Astrocyte of the cerebellum (primary cell): ENCODE measurements at places on chromosomes 1 and 21.

GRCh38 chr21:16841975-16842695 is 670.7 kb upstream of the CXADR start:
- no peak for DNase-seq

GRCh38 chr1:114034567-114035303 is 55.5 kb downstream of the OLFML3 start:
- DNase-seq: no peak

DNA sequence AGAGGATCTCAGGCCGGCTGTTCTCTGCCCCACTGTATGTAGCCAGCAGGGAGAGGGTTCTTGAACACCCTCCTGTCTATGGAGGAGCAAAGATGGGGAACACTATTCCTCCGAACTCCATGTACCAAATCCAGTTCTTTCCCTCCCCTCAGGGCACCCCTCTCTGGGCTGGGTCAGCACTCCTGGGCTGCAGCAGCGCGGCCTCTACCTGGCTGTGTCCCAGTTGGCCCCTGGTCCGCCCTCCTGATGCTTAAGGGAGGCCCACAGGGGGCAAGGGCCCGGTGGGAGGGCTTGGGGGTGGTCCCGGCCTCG is 471 bp upstream of the ADPRS start:
- no peak for DNase-seq

- DNase-seq: no peak
Measured at GRCh38 chr1:87872189-87872588, 543.5 kb downstream of the LMO4 start.

- peak; percentile 83 for DNase-seq
Measured at GRCh38 chr1:30756545-30757351, 826 bp downstream of the LAPTM5 start.

- no peak for DNase-seq
Measured at GRCh38 chr1:227299688-227300087, 18.6 kb downstream of the CDC42BPA start.

DNA sequence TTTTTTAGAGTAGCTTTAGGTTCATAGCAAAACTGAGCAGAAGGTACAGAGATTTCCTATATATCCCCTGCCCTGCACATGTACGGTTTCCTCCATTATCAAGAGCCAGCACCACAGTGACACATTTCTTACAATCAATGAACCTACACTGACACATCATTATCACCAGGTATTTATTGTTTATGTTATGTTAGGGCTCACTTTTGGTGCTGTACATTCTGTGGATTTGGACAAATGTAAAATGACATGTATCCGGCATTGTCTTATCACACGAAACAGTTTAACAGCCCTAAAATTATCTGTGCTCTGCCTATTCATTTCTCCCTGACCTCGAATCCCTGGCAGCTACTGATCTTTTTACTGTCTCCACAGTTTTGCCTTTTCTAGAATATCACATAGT is 93.7 kb upstream of the DPH5 start:
- DNase-seq: no peak

- DNase-seq: peak; percentile 96
Measured at GRCh38 chr21:35138665-35139381, 89.7 kb upstream of the RUNX1 start.

DNA sequence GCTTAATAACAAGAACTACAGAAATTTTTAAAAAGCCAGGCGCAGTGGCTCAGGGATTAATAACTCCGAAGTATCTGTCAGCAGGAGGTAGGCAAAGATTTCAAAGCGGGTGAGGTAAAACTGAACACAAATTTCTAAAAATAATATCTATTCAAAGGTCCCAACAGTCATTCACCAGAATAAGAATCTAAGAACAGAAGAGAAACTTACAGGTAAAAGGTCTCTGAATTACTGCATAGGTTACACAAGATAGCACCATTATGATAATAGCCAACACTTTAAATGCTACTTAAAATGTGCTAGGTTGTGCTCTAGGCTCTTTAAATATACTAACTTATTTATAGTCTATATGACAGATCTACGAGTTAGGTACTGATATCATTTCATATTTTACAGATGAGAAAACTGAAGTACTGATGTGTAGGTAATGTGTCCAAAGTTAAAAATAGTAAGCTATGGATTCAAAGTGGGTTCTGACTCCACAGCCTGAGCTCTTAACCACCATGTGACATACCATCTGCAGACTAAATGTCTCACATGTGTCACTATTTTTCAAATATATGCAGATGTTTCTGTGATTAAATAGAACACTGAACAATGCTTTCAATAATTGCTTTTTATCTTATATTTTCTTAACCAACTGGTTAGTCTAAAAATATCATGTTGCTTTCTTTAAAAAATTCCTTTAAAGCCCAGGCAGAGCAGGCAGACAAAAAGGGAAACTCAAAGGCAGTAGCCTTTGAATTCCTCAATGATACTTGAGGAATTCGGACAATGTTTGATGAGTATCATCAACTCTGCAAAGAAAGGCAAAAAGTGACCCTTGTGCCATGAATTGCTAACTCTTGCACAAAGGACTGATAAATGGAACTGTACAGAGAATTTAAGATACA is 80.5 kb upstream of the TTC39A start:
- no peak for DNase-seq

DNA sequence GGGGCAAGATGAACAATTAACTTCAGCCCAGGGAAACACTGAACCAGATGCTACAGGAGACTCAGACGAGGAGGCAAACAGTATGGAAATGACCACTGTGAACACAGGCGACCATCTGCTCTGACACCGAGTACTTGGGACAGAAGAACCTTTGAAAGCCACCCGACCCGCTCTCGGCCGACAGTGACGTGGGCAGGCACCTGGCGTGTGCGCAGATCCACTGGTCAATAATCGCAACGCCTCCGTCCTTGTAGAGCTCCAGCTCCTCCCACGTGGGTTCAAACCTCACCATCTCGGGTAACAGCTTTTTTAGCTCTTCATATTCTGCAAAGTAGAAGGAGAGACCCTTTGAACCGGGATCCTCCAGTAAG is 20.3 kb downstream of the POFUT2 start:
- no peak for DNase-seq

- DNase-seq: no peak
Measured at GRCh38 chr1:112358798-112359408, 37.1 kb upstream of the CTTNBP2NL start.

DNA sequence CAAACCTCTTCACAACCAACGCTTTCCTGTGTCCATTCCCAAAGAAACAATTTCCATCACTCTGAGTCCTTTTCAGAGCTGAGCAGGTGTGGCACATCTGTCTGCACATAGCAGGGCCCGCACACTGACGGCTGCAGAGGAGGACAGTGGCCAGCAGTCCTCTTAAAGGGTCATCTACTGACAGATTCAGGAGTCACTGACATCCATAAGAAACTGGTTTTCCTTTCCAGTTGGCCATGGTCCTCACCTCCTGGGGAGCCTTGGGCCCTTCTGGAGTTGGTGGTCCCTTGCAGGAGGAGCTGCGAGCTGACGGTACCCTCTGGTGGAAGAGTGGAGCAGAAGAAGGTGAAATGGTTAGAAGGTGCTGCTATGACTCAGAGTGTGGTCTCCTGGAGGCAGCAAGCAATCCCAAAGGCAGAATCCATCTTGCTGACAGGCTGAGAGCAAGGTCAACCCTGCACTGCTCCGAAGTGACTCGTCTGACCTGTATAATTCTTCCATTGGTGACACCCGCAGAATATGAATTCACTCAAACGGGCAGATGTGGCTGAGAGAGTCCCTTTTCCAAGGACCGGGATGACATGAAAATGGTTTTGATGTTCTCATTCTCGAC is 278.5 kb upstream of the C1orf174 start:
- DNase-seq: no peak

GRCh38 chr21:43790010-43790524 is 690 bp downstream of the RRP1 start:
- DNase-seq: no peak

DNA sequence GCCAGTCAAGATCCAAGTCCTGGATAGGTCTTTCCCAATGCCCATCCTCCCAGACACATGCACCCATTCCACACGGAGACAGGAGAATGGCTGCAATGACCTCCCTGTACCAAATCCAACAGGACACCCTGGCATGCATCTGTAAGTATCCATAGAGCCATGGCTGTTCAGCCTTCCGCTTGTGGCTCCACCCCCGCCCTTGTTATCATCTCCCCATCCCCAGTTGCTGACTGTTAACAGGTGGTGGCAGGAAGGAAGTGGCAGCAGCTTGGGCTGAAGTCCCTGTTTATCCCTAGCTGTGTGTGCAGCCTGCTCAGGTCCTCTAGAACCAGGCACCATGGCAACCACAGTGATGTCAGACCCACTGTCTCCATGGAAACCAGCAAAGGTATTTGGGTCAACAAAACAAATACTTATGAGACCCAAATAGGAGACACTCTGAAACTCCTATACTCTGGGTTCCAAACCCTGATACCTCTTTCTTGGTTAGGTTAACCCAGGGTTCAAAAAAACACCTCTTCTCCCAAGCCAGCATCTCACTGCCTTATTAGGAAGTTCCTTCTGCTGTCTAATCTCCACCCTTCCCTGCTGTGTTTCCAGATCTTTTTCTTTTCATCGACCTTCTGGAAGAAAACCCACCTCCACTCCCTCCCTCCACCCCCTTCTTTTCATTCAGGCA is 721 bp downstream of the PBXIP1 start:
- DNase-seq: no peak

DNA sequence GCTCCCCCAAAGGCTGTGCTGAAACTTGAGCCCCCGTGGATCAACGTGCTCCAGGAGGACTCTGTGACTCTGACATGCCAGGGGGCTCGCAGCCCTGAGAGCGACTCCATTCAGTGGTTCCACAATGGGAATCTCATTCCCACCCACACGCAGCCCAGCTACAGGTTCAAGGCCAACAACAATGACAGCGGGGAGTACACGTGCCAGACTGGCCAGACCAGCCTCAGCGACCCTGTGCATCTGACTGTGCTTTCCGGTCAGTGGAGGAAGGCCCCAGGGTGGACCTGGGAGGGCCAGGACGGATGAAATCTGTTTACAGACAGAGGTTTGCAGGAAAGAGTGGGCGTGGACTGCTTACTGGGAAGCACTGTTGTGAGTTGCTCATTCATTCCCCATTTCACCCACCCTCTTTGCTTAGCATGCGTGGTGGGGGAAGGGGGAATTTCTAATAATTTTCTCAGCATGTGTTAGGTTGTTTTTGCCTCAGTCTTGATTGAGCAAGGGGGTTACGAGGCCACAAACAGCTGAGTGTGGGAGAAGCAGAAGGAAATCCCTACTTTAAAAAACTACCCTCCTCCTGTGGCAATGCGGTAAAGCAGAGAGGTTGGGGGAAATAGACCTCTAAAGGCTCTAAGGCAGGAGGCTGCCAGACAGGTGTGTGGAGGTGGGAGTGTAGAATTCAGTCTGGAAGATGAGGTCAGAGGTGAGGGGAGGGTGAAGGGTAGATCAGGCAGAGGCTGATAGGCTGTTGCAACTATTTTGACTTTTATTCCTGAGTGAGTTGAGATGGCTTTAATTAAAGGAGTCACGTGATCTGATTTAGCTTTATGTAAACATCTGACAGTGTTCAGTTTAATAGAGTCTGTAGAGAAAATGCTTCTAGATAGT is 1.3 kb downstream of the FCGR2A start:
- DNase-seq: no peak

GRCh38 chr1:31243501-31244286 is 4.0 kb upstream of the NKAIN1 start:
- no peak for DNase-seq

DNA sequence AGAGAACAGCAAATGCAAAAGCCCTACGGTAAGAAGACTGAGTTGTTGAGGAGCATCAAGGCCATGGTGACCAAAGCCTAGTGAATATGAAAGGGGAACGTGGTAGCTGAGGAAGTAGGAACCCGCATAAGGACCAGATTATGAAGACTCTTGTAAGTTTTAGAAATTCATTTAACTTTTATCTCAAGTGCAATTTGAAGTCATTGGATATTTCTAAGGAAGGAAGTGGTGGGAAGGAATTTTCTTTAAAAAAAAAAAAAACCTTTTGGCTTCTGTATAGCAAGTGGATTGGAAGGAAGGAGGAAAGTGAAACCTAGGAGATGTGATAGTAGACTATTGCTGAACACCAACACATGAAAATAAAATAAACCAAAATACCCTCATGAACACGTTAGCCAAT is 119.0 kb downstream of the TNFSF18 start:
- no peak for DNase-seq

DNA sequence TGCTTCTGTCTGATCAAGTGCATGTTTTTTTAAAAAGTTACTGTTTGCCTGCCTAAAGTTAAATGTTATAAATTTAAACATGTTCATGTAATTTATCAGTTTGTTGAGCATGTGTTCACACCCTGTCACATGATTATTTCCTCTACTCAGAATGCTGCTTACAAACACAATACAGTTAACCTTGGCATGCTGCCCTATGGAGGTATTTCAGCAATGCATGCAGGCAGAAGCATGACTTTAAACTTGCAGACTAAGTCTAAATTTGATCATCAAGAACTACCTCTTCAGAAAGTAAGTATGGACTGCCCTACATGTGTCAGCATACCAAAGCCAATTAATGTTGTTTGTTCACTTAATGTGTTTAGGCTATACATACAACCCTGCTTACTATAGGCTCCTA is 161.6 kb downstream of the LRRC40 start:
- peak; percentile 60 for DNase-seq

DNA sequence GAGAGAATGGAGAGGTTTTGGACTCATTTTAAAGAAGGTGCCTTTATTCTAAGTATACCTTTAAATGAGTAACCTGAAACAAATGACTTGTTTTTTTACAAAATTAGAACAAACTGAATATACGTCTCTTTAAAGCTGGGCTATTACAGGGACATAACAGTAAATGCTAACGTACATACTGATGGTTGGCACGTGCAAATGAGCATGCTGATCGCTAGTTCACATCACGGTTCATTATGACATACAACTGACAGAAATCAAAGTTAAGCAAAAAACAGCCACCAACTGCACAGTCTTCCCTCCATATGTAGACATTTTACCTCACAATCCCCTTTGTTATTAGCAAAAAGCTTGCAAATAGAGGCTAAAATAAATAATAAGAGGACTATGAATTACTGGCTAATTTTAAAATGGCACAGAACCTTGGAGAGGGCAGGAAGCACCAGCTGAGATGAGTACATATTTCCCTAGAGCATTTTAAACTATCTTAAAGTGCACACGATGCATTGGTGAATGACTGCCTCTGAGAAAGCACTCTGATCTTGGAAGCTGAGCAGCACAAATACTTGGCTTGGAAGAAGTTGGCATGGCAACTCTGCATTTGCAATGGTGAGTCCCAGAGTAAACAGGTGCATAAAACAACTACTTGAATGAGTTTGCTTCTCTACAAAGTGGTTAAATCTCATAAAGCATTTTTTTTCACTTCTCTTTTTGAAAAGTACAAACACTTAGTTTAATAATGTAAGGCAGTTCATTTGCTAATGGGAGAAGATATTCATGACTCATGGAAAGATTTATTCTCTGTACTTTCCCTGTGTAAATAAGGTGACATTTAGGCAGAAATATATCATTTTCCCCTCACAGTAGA is 204.7 kb downstream of the LHX8 start:
- no peak for DNase-seq

DNA sequence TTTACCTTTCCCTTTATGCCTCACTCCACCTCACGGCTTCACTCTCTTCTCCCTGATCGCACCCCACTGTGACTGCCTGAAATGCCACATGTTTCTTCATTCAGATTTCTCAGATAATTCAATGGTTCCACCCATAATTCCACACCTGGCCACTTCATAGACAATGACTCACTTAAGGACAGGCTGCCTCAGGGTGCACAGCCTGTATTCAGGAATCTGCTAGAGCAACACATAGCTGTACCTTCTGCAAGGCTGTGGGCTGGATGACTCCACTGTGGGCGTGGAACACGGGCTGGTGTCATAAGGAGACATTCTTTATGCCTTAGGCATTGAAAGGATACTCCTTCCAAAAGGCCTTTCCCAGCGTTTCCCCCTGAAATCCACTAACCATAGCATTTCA is 36.1 kb downstream of the L1TD1 start:
- peak; percentile 13 for DNase-seq
